ENCODE measurements at places on chromosomes 3 and 15. TPM values are rescaled to one million over a fixed set of nuclear protein-coding genes. Genes with fewer than 3 reads are reported as not detected.

Gene TMED3
- 194 TPM for total RNA-seq

Gene PCLAF
- total RNA-seq: 163 TPM

Gene COLQ
- 0.24 TPM for total RNA-seq

Gene MYZAP
- total RNA-seq: 1.0 TPM

Gene HESX1
- total RNA-seq: 0.38 TPM

Gene KNL1
- total RNA-seq: 6.5 TPM

Gene TRPM1
- total RNA-seq: not detected

Gene MNS1
- total RNA-seq: 3.0 TPM

Gene RAB27A
- 11.3 TPM for total RNA-seq

Gene CEMIP
- total RNA-seq: 1.4 TPM

Gene LRRC31
- total RNA-seq: not detected

Gene CCDC33
- 8.0 TPM for total RNA-seq

Gene CCDC54
- not detected for total RNA-seq

Gene IL20RB
- total RNA-seq: 1.5 TPM

Gene DIS3L
- total RNA-seq: 31.4 TPM

Gene RAP2B
- total RNA-seq: 9.9 TPM

Gene MINDY4B
- total RNA-seq: not detected

Gene PRC1
- 200 TPM for total RNA-seq

Gene MOBP
- not detected for total RNA-seq

Gene FAM174B
- total RNA-seq: 9.2 TPM

Gene SLC9C1
- not detected for total RNA-seq

Gene ASB14
- not detected for total RNA-seq

Gene UCN2
- 8.5 TPM for total RNA-seq

Gene PCSK6
- 12.0 TPM for total RNA-seq

Gene MED12L
- 0.68 TPM for total RNA-seq

Gene NOX5
- 0.16 TPM for total RNA-seq

Gene TMEM87A
- 28.5 TPM for total RNA-seq

Gene SLC51B
- total RNA-seq: 21.2 TPM

Gene SERINC4
- not detected for total RNA-seq

Gene ATP2B2
- 0.11 TPM for total RNA-seq

Gene MRPS11
- 111 TPM for total RNA-seq

Gene HYAL1
- 0.50 TPM for total RNA-seq

Gene CHRM5
- 0.06 TPM for total RNA-seq

Gene CLDN11
- 0.25 TPM for total RNA-seq

Gene SGO1
- 16.3 TPM for total RNA-seq

Gene TUSC7
- not detected for total RNA-seq

Gene SNTN
- not detected for total RNA-seq

Gene CCR9
- not detected for total RNA-seq

Gene GNAT1
- not detected for total RNA-seq

Gene C3orf18
- 2.5 TPM for total RNA-seq

Gene STIMATE
- 5.9 TPM for total RNA-seq
